ENCODE measurements at places on chromosomes 3 and 15.

- no peak for DNase-seq
Measured at GRCh38 chr15:71400294-71400693, 285.0 kb downstream of the THSD4 start.

DNA sequence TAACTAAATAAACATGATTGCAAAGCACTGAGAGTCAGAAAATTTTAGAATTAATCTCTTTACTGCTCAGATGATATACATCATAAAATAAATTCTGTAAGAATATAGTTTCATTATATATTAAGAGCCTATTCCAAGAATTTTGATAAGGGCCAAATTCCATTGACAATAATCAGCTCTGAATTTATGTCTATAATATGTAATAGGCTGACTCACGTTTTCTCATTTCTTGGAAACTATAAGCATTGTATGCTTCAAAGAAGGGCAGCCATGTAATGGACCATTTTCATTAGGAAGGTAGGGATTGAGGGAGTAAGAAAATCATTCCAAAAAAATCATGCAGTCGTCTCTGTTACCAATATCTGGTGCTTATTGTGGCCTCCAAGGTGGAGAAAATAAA lies 315.9 kb downstream of the ZIC4 start:
- DNase-seq = no peak

DNA sequence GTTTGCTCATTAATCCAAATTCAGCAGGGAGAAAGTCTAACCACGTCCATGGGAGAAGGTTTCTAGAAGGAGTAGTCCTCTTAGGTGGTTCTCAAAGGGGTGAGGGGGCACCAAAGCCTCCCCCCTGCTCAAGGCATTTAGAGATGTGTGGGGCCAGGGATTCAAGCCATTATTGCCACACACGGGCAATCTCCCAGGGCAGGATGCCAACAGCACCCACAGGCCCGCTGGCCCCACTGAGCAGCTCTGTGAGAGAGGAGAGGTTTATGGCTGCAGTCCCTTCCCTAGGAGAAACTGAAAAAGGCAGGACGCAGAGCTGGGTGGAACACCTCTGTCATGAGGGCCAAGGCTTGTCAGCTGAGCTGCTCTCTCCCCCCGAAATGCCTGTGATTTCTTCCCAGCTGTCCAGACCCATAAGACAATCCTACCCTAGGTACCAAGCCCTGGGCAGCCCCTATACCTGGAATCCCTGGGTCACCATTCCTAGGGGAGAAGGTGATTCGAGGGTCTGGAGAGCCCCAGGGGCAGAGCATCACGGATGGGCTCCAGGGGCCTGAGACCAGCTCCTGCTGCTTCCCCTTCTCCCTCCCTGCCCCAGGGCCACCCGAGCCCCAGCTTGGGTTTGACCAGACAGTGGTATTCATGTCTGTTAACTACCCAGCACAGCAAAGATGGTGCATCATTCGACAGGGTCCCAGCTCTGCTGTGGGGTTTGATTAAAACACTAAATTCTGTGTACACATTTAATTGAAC lies 39.0 kb downstream of the WHAMM start:
- DNase-seq = no peak

- no peak for DNase-seq
Measured at GRCh38 chr3:147394884-147395225, 11.5 kb downstream of the ZIC4 start.

DNA sequence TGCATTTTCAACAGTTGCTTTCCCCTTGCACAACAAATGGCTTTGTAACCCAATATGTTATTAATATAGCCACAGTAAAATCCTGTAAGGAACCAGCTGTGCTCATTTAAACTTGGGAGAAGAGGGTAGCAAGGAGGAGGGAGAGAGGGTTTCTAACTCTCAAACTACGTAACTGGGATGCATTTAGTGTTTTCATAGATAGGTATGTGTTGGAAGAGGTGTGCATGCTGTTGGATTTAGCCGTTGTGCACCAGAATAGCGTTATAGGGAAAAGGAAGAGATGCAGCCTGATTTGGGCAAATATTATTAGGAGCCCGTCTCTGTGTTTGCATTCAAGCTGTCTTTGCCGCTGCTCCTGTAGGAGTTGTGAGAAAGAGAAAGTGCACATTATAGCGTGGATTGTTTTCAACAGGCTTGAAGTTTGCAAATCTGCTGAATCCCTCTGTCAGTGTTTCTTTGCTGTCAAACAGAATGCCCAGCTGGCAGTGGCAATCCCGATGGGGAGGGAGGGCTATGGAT lies 39.4 kb downstream of the ARPP21 start:
- DNase-seq = peak; percentile 59

- DNase-seq = no peak
Measured at GRCh38 chr3:195163719-195164572, 107.0 kb downstream of the XXYLT1 start.

- DNase-seq = peak; percentile 59
Measured at GRCh38 chr15:34311563-34311962, 26.0 kb downstream of the SLC12A6 start.

DNA sequence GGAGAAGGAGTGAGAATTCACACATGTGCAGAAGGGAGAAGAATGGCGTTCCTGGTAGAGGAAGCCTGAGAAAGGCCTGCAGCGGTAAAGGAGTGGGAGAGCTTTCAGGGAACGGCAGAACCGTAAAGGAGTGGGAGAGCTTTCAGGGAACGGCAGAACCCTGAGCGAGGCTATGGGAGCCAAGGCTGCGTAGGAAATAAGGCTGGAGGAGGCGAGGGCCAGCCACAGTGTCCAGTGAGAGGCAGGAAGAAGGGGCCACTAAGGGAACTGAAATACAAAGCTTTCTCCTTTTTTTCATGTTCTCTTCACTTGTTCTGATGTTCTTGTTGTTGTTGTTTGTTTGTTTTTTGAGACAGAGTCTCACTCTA lies 41.6 kb downstream of the GOLGA6L10 start:
- DNase-seq = no peak

GRCh38 chr15:31280831-31281216 lies 45.8 kb upstream of the KLF13 start:
- DNase-seq = no peak

GRCh38 chr3:42964266-42964665 lies 14.8 kb upstream of the GASK1A start:
- no peak for DNase-seq

DNA sequence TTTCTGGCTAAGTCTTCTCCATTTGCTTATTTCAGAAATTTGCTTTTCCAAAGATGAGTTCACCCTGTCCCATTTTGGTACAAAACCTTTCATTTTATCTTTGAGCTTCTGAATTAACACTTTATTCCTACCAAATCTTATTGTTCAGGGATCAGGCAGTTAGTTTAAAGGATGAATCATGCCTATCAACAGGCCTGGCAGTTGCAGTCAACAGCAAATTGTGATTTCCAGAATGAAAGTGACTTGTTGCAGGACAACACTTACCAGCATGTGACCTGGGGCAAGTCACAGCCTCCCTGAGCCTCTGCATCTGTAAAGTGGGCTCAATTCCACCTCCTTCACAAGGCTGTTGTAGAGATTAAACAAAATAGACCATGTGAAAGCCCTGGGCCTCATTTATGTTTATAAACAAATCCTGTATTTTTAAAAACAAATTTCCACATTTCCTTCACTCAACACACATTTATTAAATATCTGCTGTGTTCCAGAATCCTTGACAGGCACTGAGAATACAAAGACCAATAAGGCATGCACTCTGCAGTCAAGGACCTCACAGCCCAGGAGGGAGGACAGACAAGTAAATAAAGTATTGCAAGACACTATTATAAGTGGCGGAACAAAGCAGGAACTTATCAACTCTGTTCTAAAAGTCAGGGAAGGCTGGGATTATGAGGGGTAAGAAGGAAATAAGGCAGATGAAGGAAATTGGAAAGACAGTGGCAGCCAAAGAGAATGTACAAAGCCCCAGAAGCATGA lies 359.1 kb upstream of the IL12A start:
- no peak for DNase-seq

GRCh38 chr15:45641374-45641781 lies 6.5 kb downstream of the SQOR start:
- no peak for DNase-seq

DNA sequence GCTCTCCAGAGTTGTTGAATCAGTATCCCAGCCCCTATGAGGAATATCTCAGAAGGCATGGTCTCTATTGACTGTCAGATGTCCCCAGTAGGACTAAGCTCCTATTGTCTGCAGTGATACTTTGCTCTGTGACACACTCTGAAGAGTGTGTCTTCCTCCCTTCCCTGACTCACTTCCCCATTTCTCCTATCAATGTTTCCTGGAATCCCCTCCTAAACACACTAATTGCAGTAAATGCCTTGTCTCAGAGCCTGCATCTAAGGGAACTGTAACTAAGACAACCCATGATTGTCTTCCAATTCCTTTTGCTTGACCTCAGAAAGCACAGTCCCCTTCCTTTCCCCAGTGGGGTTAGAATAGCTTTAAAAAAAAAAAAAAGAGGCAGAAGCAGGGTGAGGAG lies 397.3 kb upstream of the PROK2 start:
- no peak for DNase-seq

DNA sequence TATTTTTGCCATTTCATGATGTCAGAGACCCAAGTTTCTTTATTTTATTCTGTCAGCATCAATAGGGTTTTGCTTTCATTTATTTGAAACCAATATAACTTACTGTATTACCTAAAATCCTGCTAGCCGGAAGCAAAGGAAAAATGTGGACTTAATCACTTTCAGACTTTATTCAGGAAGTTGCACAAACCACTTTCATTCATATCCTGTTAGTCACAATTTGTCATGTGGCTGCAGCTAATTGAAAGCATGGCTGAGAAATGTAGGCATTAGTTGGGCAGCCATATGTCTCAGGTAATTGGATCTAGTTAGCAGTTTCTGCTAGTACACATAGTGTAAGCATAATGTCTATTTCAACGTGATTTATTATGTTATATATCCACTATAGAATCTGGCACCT lies 462.3 kb upstream of the SGO1 start:
- peak; percentile 85 for DNase-seq

- DNase-seq = no peak
Measured at GRCh38 chr15:95557226-95558046, 773.1 kb upstream of the NR2F2 start.

DNA sequence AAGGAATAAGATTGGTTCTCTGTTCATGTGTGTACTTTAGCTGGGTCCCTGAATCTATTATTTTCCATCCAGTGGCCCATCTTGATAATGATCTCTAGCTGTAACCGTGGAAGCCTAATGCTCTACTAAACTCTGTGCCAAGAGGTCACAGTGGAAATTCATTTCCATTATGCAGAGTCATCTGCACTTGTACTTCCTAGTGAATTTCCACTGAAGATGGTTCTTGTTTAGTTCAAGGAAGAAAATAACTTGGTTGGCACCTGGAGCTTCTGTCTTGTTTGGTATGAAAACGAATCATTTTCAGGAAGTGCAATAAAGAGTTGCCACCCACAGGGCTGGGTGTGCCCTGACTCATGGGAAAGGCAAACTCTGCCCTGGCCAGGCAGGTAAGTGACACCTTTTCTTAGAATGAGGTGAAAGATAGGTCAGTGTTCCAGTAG lies 10.3 kb downstream of the LPP start:
- DNase-seq = no peak

- no peak for DNase-seq
Measured at GRCh38 chr3:136518102-136518501, 234.1 kb downstream of the STAG1 start.

DNA sequence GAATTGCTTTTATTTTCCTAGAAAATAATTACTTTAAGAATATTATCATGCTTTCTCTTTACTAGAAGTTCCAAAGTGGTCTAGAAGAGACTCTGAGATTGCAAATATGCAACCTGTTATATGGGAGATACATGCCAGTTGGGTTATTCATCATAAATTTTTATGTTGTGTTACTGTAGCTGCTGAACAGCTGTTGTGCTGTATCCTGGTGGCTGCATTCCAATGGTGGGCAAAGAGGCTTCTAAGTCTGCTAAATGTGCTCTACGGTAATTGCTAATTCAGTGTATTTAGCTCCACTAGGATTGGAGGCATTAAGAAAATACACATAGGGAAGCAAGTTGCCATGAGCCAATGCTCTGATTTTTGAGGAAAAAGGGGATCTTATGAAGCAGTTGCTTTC lies 409.0 kb downstream of the TUSC7 start:
- peak; percentile 10 for DNase-seq

DNA sequence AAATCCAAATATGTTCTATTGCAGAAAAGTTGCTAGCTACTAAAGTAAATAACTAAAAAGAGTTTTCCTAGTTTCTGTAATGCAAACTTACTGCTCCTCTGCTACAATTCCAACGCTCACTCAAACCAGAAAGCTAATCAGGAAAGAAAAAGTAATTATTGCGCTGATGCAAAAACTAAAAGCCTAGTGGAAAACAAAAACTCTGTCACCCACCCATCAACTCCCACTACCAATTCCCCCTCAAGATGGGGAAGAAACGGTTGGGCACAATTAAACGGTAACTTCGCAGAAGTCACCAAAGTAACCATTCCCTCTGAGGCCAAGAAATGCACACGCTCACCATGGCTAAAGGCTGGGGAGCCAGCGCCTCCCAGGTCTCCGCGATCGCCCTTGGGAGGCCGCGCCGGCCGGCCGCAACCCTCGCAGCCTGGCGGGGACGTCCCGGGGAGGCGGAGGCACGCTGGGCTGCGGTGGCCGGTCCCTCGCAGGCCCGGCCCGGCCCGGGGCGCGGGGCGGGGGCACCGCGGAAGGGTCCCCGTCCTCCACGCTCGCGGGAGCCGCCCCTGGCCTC lies 684 bp downstream of the SLTM start:
- peak; percentile 64 for DNase-seq

DNA sequence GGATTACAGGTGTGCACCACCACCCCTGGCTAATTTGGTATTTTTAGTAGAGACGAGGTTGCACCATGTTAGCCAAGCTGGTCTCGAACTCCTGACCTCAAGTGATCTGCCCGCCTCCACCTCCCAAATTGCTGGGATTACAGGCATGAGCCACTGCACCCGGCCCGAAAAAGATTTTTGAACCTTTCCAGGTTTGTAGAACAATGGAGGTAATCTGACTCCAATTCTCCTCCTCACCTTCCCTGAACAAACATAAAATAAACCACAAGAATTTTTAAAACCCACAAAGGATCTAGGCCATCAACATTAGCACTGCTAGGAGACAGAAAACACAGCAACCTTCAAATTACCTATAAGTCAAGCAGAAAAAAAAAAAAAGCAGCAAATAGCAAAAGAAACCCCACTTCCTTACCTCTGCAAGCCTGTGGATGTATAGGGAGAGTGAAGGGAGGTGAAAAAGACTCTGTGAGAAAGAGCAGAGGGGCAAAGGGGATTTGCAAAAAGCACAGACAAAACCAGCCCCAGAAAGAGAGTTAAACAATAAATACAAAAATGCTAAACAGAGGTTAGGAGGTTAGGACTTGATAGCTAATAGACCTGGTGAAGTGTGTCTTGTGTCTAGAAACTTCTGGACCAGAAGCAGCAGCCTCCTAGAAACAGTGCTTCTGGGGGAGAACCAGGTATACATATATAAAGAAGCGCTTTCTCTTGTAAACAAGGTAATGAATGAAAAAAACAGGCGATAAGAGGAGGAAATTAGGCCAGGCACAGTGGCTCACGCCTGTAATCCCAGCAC lies 32.1 kb downstream of the TFDP2 start:
- no peak for DNase-seq

- no peak for DNase-seq
Measured at GRCh38 chr3:164192974-164193373, 885.3 kb downstream of the SI start.

- DNase-seq = no peak
Measured at GRCh38 chr15:90481023-90481422, 48.7 kb upstream of the CRTC3 start.
